Astrocyte (in vitro differentiated cells and primary cell): ENCODE measurements at places on chromosomes 13 and 19. TPM values are rescaled to one million over a fixed set of nuclear protein-coding genes. Genes with fewer than 3 reads are reported as not detected.

Gene METTL21C
- not detected in 2 replicates for total RNA-seq

Gene CEACAM4
- total RNA-seq = not detected in 2 replicates

Gene PSPN
- 2.8 and 3.0 TPM in 2 replicates for total RNA-seq

Gene CYP2F1
- not detected in 2 replicates for total RNA-seq

Gene GRIN2D
- 6.2 and 9.3 TPM in 2 replicates for total RNA-seq

Gene WDR87
- total RNA-seq = not detected in 2 replicates

Gene IFNL1
- total RNA-seq = 0.52 and 1.3 TPM in 2 replicates
